Stimulated activated CD8-positive, alpha-beta memory T cell treated with anti-CD3 and anti-CD28 coated beads, Interleukin-4, amount 100 ng/mL, for 24 hours (primary cell): ENCODE measurements at places on chromosomes 6 and 20.

- DNase-seq, result no peak
Measured at GRCh38 chr6:22082218-22082617, 214.6 kb downstream of the PRL start.

GRCh38 chr6:47203266-47203937 is 106.3 kb downstream of the TNFRSF21 start:
- DNase-seq, result no peak

GRCh38 chr6:12893036-12893435 is 176.5 kb downstream of the PHACTR1 start:
- no peak for DNase-seq

GRCh38 chr20:58636396-58636982 is 14.6 kb upstream of the STX16 start:
- DNase-seq, result no peak

DNA sequence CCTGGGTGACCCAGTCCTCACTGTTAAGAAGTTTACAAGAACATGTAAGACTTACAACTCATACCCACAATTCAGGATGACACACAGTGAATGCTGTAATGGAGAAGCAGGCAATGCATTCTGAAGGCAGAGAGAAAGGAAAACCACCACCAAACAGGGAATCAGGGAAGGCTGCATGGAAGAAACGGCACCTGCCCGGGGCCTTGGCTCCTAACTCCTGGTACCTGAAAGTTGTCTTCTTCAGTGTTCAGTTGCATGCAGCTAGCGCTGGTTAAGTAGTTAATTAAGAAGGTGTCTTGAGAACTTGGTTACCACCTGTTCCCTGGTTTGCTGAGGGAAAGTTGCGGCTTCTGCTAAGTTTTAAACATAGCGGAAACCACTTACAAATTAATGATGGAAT is 57.2 kb downstream of the GPR6 start:
- no peak for DNase-seq

DNA sequence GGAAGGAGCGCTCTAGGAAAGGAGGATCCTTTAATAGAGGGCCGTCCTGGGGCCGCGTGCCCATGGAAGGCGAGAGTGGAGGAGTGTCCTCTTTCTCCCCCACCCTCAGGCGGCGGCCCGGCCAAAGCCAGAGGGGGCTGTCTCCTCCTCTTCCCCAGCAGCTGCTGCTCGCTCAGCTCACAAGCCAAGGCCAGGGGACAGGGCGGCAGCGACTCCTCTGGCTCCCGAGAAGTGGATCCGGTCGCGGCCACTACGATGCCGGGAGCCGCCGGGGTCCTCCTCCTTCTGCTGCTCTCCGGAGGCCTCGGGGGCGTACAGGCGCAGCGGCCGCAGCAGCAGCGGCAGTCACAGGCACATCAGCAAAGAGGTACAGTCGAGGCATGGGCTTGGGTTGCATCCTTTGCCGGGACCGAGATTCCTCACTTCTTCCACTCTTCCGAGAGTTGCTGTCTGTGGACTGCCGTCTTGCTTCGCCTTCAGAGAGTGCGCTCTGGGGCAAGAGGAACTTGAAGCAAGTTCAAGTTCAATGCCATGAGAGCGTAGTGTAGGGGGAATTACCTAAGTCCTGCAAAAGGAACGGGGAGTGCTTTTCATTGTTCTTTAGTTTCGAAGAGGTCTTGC is at the start of gene LAMA2:
TSS of gene LAMA2 (plus strand) at position 148 of the 621 bp plus-strand sequence. CDS start at position 256, 108 bp downstream.
- no peak for DNase-seq

GRCh38 chr6:43798688-43799444 is 28.9 kb downstream of the VEGFA start:
- no peak for DNase-seq

- DNase-seq, result no peak
Measured at GRCh38 chr20:20903773-20904500, 191.5 kb upstream of the RALGAPA2 start.
